ENCODE measurements at places on chromosomes 11 and 22.

GRCh38 chr11:96254087-96254486 lies 88.9 kb downstream of the MAML2 start:
- no peak for DNase-seq

DNA sequence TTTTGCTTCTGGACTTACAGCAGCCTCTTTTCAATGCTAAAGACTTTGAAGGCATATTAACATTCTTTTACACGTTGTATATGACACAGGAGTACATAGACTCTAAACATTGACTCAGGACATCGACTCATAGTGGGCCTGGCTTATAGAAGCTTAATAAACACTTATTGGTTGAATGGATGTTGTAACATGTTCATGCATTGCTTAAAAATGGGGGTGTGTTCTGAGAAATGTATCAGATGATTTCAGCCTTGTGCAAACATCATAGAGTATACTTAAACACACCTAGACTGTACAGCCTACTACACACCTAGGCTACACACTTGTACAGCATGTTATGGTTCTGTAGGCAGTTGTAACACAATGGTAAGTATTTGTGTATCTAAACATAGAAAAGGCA lies 17.9 kb downstream of the TTC17 start:
- DNase-seq, result no peak

GRCh38 chr22:36356708-36357624 lies 30.8 kb downstream of the MYH9 start:
- no peak for DNase-seq

GRCh38 chr11:90243534-90243933 lies 20.7 kb upstream of the CHORDC1 start:
- DNase-seq, result no peak

DNA sequence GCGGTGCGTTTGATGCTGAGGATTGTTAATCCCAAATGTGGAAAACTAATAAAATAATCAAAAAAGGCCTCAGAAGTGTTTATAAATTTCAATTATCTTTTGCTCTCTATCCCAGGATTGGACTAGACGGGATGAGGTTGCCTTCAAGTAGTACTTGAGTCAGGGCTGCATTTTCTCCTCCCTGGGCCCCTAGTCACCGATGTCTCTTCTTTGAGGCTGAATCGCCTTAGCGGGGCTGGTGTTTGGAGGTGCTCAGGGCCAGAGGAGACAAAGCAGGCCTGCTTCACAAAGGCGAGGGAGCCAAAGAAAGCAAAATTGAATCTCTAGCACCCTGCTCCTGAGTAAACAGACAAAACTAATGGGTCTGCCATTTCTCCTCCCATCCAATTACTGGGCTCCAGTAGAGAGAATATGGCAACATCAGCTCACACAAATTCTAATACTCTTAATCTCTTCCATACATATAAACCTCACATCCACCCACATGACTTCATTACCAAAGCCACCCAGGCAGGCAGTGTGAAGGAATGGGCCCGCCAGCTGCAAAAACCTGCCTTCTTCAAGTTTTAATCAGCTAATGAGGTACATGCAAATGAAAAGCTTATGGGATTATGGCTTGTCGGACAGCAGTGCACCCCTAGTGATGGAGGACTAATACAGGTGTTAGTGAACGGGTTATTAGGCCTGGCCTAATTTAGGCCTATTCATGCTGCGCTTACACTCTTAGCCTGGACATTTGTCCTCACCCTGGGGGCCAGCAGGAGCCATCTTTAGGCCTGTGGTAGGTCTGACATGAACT lies 52.7 kb upstream of the HTATIP2 start:
- DNase-seq, result no peak

GRCh38 chr11:92424281-92424680 lies 199.7 kb downstream of the FAT3 start:
- DNase-seq, result no peak

- no peak for DNase-seq
These were observed 1245.7 kb downstream of the BRD1 start for GRCh38 chr22:48581796-48582469.

- no peak for DNase-seq
These were observed 1635.2 kb downstream of the FAM181B start for GRCh38 chr11:81098471-81098870.

DNA sequence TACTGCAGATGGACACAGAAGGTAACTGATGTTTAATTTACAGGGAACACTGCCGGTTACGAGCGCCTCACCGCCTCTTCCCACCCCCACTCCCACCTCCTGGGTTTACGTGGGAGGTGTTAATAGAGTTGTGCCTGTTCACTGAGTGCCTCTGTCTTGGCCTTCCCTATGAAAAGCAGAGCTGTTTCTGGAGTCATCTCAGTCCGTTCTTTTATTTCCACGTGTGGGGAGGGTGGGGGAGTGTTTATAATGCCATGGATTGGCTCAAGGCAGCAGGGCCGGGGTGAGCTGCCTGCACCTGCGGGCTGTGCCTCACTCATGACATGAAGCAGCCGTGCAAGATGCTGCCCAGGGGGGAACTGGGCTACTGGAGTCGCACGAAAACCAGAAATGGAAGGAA lies 322.7 kb downstream of the CADM1 start:
- DNase-seq, result no peak

DNA sequence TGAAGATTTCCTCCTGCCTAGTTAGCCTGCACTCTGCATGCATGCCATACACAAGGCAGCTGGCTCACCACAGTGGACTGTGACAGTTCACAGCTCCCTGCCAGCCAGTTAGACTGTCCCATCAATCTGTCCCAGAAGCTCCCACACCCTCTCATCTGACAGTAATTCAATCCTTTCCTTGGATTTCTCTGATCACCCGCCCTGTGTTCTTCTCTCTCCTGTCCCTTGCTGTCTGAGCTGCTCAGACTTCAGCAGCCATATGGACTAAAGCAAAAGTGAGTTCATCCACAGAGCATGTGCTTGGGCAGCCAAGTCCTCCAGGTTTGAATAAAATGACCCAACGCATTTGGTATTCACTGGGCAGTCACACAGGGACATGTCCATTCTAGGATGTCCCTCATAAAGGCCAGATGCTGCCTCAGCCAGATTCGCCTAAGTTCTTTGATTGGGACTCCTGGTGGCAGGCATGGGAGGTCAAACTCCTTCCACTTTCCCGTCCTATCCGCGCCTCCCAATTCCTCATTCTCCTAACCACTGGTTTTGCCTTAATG lies 54.5 kb upstream of the ZBTB44 start:
- DNase-seq, result no peak

GRCh38 chr11:15418921-15419320 lies 304.2 kb downstream of the INSC start:
- no peak for DNase-seq

GRCh38 chr11:131754671-131755070 lies 384.3 kb downstream of the NTM start:
- DNase-seq, result no peak

GRCh38 chr11:87477321-87477720 lies 439.6 kb downstream of the TMEM135 start:
- DNase-seq, result no peak

DNA sequence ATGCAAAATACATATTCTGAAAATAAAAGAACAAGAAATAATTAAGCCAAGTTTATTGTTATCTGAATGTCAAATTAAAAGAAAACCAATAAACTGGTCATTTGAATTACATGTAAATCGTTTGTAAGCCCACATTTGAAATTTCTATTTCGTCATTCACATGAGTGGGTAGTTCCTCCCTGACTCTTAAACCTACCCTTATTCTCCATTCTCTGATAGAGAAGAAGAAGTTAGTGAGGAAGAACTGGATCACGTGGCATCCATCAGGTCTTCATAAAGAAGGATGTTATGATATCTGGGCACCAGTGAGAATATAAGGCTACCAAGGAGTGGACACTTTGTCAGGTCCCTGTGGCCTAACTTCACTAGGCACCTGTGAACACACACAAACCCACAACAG lies 328.1 kb downstream of the OPCML start:
- DNase-seq, result no peak

GRCh38 chr11:61851113-61851899 lies 23.2 kb downstream of the FADS2 start:
- no peak for DNase-seq

DNA sequence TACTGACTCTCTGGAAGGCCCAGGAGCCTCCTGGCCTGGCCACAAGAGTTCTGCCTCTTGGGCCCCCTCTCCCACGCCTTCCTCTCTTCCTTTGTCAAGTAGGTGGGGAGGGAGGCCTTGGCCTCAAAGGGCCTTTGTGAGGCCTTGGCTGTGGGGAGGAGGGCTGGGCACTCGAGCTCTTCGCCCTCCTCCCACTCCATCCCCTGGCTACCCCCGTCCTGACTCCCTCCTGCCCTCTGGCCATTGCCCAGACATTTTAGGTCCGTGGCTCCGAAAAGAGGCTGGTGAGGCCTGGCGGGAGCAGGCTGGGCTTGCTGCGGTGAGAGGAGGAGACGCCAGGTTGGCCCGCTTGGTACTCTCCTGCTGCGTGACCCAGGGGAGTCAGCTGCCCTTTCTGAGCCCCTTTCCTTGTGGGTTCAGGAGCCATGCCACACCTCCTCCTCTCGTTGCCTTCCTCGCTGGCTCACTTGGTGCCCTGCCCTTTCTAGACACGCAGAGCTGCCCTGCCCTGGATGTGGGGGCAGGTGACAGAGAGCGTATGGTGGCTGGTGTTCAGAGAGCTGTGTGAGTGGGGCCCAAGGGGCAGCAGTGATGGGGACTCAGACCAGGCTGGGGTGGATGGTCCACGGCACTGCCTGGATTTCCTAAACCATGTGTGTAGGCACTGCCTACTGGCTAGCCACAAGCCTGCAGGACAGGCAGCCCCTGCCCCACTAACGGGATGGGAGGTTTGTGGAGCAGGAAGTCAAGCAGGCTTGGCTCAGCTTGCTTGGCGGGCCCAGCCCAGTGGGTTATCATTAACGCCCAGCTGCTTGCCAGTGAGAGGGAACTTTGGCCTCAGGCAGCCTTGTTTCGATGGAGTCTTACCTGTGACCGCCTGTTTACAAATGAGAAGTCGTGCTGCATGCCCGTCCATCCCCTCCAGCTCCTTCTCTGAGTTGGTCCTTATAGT lies 15.8 kb upstream of the OMP start:
- no peak for DNase-seq

GRCh38 chr11:128048121-128048520 lies 539.2 kb downstream of the ETS1 start:
- DNase-seq, result no peak

DNA sequence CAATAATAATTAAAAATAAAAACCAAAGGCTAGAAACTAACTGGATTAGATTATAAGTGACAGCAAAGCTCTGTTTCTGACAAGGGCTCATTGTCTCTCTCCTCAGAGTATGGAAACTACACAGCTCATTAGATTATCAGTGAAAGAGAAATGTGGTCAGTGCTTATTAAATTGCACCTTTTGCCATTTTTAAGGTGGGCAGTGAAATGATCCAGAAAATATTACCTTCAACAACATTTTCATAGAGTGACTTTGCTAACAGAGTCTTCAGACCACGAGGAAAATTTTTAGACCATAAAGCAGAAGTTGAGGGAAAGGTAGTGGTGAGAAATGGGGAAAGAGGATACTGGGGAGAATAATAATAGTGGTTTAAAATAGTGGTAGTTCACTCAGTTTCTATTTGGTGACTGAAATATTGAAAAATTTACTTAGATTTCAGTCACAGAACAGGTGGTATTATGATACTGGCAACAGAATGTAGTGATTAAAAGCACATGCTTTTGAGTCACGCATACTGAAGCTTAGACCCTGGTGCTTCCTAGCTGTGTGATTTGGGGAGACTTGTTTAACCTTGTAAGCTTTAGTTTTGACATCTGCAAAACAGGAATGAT lies 684.0 kb upstream of the CCDC90B start:
- no peak for DNase-seq

GRCh38 chr11:58530236-58530635 lies 22.3 kb upstream of the OR5B21 start:
- DNase-seq, result no peak

- no peak for DNase-seq
These were observed 8.3 kb downstream of the TSPO start for GRCh38 chr22:43159484-43160178.

GRCh38 chr22:24225951-24226350 lies 18.9 kb downstream of the GGT5 start:
- no peak for DNase-seq

GRCh38 chr22:50490531-50491308 lies 4.1 kb downstream of the MIOX start:
- DNase-seq, result no peak

GRCh38 chr11:110162216-110162615 lies 69.0 kb downstream of the ZC3H12C start:
- DNase-seq, result no peak

DNA sequence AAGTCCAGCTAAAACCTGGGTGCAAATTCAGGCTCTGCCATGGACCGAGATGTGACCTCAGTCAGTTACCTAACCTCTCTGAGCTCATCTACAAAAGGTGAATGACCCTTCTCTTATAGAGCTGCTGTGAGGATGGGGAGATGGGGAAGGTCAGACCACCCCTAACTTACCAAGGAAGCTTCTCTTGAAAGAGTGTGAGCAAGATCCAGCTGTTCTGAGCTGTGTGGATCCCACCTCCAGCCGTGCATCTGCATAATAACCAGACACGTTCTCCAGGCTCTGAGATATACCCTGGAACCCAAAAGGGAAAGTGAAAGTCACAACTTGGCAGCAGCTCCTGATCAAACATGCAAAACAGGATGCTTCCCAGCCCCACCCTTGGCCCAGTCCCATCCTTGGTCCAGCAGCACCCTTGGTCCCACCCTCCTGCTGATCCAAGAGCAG lies at the start of gene APOL3:
TSS of gene APOL3 (minus strand) at position 257 of the 444 bp plus-strand sequence. CDS start 11,700 bp downstream, outside the sequence.
- DNase-seq, result no peak

GRCh38 chr11:72421351-72421750 lies 13.0 kb downstream of the CLPB start:
- no peak for DNase-seq

- DNase-seq, result peak; percentile 18
These were observed 22.0 kb upstream of the TLCD5 start for GRCh38 chr11:120303004-120303637.

DNA sequence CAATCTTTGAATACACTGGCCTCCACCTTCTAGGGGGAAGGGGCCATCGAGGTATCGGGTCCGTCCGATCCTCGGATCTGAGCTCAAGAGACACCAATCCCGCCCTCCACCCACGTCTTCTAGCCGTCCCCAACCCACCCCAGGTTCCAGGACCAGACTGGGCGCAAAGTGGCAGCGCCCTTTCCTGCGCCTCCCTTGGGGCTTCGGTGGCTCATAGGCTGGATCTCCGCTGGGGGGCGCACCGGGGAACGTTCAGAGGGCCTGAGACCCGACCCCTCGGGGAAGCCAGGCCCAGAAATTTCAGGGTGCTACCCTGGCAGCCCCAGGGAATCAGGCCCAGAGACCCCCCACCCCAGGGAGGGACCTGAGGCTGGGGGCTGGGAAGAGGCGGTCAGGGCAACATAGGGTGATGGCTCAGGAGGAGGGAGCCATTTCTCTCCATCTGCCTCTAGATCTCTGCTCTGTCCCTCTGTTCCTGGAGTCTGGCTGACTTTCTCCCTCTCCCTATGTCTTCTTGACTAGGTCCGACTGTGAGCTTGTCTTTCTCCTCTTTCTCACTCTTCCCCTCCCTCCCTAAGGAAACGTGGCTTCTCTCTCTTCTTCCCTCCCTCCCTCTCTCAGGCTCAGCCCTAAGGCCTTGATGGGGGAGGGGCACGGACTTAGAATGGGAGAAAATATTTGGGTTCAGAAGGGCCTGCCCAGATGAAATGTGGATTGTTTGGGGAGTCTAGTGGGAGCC lies 1.1 kb downstream of the CREB3L1 start:
- DNase-seq, result no peak
